NCI-H345 (cell line): ENCODE measurements at places on chromosomes 3 and 15.
A peak's percentile ranks its signal among the peaks of the same experiment; 100 is the strongest.

DNA sequence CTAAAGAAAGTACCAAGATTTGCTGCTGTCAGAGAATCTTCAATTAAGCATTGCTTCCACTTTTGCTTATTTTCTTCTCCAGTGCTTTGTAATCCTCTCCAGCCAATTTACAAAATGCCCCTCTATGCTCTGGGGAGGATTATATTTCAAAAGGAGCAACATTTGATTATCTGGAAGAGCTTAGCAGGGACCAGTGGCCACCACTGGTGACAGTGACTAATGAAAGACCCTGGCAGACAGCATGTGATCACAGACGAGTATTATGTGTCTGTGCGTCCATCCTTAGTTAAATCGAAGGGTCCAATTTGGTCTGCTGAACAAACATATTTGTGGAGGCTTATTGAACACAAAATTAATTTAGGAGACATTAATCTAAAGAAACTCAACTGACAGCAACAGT lies 152.6 kb downstream of the ZNF621 start:
- DNase-seq: no peak

GRCh38 chr3:103082501-103082900 lies 647.7 kb downstream of the ZPLD1 start:
- DNase-seq: no peak

GRCh38 chr15:47971637-47972036 lies 149.2 kb upstream of the SLC24A5 start:
- DNase-seq: no peak

DNA sequence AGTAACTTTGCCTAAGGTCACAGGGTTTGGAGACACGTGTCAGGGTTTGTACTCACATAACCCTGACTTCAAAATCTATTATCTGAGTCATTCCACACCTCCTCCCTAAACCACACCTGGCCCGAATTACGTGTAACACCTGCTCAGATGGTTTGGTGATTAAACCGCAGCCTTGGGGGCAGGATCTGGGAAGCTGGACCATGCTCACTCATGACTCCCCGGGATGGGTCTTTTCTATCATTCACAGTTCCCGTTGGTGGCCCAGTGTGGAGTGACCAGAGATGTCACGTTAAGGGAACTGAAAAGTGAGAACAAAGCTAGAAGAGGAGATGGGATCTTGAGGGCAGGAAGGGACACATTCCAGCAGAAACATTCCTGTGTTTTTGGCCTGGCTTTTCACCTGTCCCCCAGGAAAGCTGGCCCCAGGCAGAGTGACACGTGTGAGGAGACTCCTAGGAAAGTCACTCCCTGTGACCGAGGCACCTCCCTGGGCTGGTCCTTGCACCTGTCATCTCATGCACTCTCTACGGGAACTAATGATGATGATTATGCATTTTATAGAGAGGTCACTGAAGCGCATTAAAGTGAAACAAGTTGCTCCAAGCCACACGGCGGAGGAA lies 75.4 kb upstream of the POMGNT2 start:
- no peak for DNase-seq

GRCh38 chr3:156371701-156372100 lies 183.2 kb downstream of the SSR3 start:
- no peak for DNase-seq

GRCh38 chr15:95327183-95327525 lies 1003.3 kb upstream of the NR2F2 start:
- DNase-seq: peak; percentile 27

- DNase-seq: no peak
Measured at GRCh38 chr15:41556677-41557076, 2.3 kb upstream of the TYRO3 start.

- no peak for DNase-seq
Measured at GRCh38 chr15:23566651-23567050, 1.2 kb downstream of the MKRN3 start.

GRCh38 chr15:41870689-41871081 lies 23.2 kb downstream of the SPTBN5 start:
- no peak for DNase-seq
